ENCODE measurements at places on chromosomes 12 and 14. TPM values are rescaled to one million over a fixed set of nuclear protein-coding genes. Genes with fewer than 3 reads are reported as not detected.

SLC5A8 gene
- total RNA-seq: not detected

CPNE6 gene
- total RNA-seq: not detected

GNG2 gene
- 14.7 TPM for total RNA-seq

HECTD4 gene
- total RNA-seq: 13.9 TPM

OR4Q2 gene
- total RNA-seq: not detected

NOVA1 gene
- under 0.01 TPM for total RNA-seq

GRCh38 chr12:7374423-7375144 is 69.4 kb downstream of the CD163L1 start:
- DNase-seq: peak; percentile 69

GRCh38 chr12:128425666-128426331 is 158.8 kb downstream of the TMEM132C start:
- no peak for DNase-seq

- no peak for DNase-seq
Observed at GRCh38 chr14:95233702-95234241, 76.4 kb upstream of the DICER1 start.

- DNase-seq: peak; percentile 90
Observed at GRCh38 chr14:23094666-23095195, at the start of gene ACIN1. ACIN1 (minus strand) TSS chr14:23095136; CDS start chr14:23095112, 24 bp downstream.

- DNase-seq: peak; percentile 8
Observed at GRCh38 chr12:105573574-105573973, 243.1 kb downstream of the C12orf75 start.

DNA sequence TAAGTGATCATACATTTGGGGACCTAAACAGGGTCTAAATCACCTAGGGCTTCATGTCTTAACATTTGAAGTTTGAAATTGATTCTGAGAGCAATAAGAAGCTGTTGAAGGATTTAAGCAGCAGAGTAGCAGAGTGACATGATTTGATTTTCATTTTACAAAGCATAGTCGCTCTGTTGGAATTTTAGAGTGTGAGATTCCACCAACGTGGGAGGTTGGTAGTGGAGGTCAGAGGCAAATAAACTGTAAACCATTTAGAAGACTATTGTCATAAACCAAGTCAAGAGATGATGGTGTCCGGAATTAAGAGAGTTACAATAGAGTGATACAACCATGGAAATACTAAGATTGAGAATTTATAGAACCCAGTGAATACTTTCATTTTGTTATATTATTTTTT is 52.7 kb upstream of the ZDHHC17 start:
- peak; percentile 53 for DNase-seq

DNA sequence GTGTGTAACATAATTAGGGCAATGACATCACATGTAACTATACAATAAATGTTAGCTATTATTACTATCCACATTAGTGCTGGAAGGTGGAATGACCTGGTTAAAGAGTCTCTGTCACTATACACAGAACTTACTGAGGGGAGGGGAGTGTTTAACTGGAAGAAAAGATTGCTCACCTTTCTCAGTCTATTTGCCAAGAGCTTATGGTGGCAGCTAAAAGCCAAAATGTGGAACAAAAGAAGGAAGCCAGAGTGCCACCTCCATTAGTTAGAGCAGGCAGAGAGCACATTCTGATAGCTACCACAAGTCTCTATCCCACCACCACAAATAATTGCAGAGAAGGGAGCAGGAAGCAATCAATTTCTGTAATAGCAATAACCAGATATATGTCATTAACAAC is 124.4 kb downstream of the MED13L start:
- no peak for DNase-seq

DNA sequence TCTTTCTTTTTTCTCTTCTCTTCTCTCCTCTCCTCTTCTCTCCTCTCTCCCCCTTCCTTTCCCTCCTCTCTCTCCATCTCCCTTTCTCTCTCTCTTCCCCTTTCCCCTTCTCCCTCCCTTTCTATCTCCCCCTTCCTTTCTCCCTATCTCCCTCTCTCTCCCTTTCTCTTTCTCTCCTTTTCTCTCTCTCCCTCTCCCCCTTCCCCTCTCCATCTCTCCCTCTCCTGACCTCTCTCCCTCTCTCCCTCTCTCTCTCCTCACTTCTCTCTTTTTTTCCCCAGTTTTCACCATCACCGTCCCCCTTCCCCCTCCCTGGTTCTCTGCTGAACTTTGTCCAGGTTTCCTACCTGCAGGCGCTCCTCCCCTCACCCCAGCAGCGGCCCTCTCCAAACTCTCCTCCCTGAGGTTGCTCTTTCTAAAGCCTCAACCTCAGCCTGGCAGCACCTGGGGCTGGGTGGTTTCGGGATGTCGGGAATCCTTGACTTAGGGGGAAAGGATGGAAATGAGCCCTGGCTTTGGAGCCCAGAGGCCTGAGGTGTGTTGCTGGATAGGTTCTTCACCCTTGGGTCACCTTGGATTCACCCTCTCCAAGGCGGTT is 14.7 kb upstream of the TBX3 start:
- no peak for DNase-seq

Measured in GM23248 (cell line).